ENCODE measurements at places on chromosomes 16 and 17.

DNA sequence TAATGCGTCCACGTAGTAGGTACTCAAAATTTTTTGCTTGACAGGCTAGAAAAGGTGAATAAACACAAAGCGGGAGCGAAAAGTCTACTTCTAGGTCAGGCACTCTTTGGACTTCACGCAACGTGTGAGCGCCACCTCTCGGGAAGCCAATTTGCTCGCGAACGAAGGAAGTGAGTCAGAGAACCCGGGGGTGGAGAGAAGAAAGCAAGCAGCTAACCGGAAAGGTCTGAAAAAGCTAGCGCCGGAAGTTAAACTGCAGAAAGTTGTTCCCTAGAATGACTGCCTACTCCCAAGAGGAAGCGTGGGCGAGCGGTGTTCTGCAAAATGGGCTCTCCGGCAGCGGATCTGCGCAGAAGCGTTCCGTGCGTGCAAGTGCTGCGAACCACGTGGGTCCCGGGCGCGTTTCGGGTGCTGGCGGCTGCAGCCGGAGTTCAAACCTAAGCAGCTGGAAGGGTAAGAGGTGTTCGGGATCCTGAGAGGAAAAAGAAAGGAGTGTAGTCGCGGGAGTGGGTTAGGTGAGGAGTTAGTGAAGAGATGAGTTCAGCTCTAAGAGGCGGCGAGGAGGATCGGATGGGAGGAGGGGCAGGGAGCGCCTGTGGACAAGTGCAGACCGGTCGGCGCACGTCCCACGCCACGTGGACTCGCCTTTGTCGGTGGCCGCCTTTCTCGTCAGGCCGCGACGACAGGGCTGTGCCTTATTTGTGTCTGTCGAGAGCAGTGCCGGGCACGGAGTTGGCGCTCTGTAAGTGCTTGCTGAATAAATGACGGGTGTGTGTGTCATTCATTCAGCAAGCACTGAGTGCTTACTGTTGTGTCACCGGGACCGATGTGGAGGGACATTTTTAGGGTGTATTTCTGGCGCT lies at the start of gene NME1:
Gene NME1 (plus strand): TSS at position 350 of the 863 bp plus-strand sequence. CDS start 2,096 bp downstream, outside the sequence.
- DNase-seq, result peak; percentile 97

DNA sequence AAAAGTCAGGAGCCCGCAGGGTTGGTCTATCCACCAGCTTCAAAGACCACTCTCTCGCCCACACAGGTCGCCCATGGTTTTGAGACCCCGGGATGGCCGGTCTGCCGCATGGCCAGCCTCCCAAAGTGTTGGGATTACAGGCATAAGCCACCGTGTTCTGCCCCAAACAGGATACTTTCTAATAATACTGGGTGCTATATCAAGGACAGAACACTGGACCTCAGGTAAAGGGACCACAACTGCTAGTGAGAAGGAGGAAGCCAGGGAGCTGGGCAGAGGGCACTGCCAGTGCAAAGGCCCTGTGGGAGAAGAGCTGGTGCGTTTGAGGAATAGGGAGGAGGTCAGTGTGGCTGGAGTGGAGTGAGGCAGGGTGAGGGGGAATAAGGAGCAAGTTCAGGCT lies 34.1 kb downstream of the IL21R start:
- no peak for DNase-seq

- no peak for DNase-seq
Observed at GRCh38 chr16:12527071-12527470, 276.6 kb downstream of the CPPED1 start.

GRCh38 chr16:22684574-22685458 lies 129.1 kb upstream of the HS3ST2 start:
- DNase-seq, result no peak

- no peak for DNase-seq
Observed at GRCh38 chr17:17186051-17186450, 20.1 kb downstream of the PLD6 start.

DNA sequence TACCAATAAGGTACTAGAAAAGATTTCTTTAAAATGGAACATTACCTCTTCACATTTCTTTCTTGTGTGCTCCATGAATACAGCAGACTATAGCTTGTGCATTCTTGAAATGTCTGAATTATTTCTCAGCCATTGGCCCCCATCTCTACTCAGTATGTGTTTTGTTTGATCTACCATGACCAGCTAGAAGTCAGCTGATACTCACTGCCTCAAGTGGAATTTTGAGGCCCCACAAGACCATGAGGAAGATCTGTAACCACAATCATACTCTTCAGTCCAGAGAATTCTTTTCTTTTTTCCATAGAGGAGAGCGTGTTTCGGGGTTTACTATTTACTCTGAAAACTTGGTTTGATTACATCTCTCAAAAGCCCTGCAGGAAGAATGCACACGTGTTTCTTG lies 319.1 kb downstream of the TOX3 start:
- DNase-seq, result no peak
